ENCODE measurements at places on chromosomes 2 and 18. TPM values are rescaled to one million over a fixed set of nuclear protein-coding genes. Genes with fewer than 3 reads are reported as not detected.
A peak's percentile ranks its signal among the peaks of the same experiment; 100 is the strongest.

- no peak for DNase-seq
Measured at GRCh38 chr18:55144193-55144930, 185.1 kb upstream of the CCDC68 start.

Gene DSC2
- total RNA-seq = 222 TPM

DNA sequence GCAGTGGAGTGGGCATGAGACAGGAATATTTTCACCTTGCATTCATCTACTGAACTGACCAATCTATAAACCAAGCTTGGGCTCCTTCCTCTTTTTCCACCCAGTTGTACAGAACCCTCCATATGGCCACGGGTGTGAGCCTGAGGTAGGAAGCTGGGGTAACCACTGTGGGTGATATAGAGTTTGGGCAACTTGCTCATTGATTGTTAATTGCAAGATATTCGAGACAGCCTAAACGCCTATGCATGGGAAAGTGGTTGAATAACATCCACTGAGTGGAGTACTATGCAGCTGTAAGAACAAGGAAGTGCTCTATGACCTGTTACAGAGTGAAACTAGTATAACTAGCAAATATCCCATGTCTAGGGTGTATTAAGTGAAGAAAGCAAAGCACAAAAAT, 7.3 kb upstream of the VAPA start:
- DNase-seq = no peak

Gene DYNAP
- not detected for total RNA-seq

Gene SP5
- total RNA-seq = 2.1 TPM

GRCh38 chr2:216949700-216950413, 90.0 kb upstream of the TNP1 start:
- DNase-seq = no peak

GRCh38 chr2:109438773-109439389, 174.9 kb downstream of the SEPTIN10 start:
- DNase-seq = no peak

Gene CNTNAP5
- total RNA-seq = 3.3 TPM

DNA sequence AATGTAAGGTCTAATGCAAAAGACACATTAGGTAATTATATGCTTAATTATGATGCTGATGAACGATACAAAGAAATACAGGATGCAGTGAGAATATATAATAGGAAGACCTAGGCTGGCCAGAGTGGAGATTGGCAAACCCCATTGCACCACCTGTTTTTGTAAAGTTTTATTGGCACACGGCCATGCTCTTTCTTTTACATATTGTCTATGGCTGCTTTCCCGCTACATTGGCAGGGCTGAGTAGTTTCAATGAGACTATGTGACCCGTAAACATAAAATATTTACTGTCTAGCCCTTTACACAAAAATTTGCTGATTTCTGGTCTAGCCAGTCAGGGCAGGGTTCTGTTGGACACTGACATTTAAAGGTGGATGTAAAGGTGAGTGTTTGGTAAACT, 5.4 kb downstream of the SEC11C start:
- no peak for DNase-seq

DNA sequence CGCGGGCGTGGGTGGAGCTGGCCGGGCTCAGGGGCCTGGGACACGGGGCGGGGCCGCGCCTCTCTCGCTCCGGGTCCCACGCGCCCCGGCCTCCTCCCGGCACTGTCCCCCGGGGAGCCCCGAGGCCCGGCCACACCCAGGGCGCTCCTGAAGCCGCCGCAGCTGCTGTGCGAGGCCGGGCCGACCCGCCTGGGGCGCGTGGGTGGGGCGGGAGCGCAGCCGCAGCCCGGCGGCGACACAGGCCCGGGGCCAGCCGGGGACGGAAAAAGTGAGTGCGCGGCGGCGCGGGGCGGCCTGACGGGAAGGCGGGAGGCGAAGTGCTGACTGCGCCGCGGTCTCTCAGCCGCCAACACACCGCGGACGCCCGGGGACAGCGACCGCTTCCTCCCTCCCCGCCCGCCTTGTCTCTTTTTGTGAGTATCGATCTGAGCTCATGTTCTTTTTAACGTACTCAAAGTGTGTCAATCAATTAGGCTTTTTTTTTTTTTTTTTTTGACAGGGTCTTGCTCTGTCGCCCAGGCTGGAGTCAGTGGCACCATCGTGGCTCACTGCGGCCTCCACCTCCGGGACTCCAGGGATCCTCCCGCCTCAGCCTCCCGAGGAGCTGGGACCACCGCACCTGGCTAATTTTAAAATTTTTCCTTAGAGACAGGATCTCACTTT, 14.5 kb downstream of the PDCD1 start:
- peak; percentile 86 for DNase-seq

Gene GCG
- 4.1 TPM for total RNA-seq

Gene STPG4
- 0.46 TPM for total RNA-seq

GRCh38 chr2:34320056-34320455, 721.0 kb upstream of the FAM98A start:
- DNase-seq = no peak

GRCh38 chr2:172099472-172100079, 3.1 kb downstream of the DLX2 start:
- no peak for DNase-seq

Gene GNLY
- 4.3 TPM for total RNA-seq

Gene SLC9A4
- 0.17 TPM for total RNA-seq

Gene FAM110C
- total RNA-seq = 14.2 TPM

Gene TMEM247
- total RNA-seq = not detected

DNA sequence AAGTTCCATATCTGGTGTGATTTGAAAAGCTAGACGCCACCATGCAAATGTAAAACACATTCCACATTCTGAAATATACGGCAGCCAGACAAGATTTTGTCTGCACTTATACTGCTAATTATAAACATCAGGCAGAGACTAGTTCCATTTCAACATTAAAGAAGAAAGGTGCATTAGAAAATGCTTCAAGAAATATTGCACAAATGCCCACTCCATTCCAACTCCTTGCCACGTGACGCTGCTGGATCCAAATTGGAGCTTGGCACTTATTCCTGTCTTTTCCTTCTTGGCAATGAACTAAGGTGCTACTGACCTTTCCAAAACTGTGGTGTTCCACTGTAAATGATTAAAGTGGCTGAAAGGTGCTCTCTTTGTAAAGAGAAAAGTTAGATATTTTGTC, 6.3 kb downstream of the COL6A3 start:
- DNase-seq = no peak

Gene CD8A
- total RNA-seq = 9.1 TPM

- no peak for DNase-seq
Measured at GRCh38 chr2:117858892-117859531, 44.5 kb downstream of the DDX18 start.

- no peak for DNase-seq
Measured at GRCh38 chr2:183014005-183014404, 24.3 kb downstream of the NCKAP1 start.

Gene PLEKHH2
- total RNA-seq = 2.6 TPM

- DNase-seq = no peak
Measured at GRCh38 chr2:31131871-31132270, 6.4 kb downstream of the GALNT14 start.

Gene PIEZO2
- total RNA-seq = 18.9 TPM

Gene CDH2
- 11.0 TPM for total RNA-seq

Gene CROCC2
- total RNA-seq = 0.07 TPM

DNA sequence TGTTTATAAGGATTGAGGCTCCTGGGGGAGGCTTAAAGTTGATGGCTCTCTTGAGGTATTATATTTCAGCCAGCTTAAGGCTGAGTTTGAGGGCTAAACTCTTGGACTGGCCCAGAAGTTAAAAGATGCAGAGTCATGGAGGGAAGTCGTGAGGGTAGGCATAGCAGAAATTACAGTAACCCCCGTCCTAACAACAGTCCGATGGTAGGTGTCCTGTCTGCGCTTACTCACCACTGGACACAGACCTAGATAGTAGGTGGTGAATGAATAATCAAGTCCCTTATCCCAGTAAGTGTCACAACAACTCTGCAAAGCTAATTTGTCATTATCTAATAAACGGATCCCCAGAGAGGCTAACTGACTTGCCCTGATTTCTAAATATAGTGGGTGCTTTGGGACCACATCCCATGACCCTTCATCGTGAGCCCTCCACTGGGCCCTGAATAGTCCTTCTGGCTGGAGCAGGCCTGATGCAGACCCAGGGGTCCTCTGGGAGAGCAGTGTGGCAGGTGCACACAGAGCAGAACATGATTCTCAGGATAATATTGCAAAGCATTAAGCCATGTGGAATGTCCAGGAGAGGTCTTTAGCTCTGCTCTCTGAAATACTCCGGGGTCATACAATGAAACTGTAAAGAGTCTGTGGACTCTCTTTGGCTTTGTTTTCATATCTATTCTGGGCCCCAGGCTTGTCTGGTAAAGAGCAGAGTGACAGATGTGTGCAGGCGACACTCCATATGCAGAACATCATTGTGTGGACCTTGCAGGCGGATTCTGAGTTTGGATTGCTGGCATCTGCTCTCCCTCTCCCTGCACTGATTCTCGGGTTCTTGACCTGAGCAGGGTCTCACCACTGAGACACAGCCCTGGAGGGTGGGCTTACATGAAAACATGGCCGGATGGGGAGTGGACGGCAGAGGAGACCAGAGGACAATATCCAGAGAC, 98.1 kb downstream of the RNF144A start:
- no peak for DNase-seq

GRCh38 chr2:175326801-175327200, 145.3 kb upstream of the ATP5MC3 start:
- no peak for DNase-seq

GRCh38 chr2:39136799-39137198, 15.9 kb upstream of the SOS1 start:
- DNase-seq = no peak

DNA sequence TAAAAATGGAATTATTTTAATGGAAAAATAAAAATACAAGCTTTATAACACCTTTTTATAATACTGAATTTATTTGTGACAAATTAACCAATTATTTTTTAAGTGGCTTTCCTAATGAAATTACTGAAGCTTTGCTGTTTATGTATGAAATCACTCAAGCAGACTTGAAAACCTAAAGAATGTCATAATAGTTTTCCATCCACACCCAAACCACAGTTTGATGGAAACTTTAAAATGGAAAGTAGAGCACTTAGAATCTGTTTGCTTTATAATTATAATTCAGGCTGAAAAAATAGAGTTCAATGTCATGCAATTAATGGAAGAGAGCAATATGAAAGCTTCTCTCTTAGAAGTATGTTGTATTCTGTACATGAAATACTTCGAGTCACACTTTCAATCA, 31.6 kb upstream of the WDR75 start:
- no peak for DNase-seq

GRCh38 chr2:144421606-144422510, 98.1 kb downstream of the ZEB2 start:
- DNase-seq = no peak

DNA sequence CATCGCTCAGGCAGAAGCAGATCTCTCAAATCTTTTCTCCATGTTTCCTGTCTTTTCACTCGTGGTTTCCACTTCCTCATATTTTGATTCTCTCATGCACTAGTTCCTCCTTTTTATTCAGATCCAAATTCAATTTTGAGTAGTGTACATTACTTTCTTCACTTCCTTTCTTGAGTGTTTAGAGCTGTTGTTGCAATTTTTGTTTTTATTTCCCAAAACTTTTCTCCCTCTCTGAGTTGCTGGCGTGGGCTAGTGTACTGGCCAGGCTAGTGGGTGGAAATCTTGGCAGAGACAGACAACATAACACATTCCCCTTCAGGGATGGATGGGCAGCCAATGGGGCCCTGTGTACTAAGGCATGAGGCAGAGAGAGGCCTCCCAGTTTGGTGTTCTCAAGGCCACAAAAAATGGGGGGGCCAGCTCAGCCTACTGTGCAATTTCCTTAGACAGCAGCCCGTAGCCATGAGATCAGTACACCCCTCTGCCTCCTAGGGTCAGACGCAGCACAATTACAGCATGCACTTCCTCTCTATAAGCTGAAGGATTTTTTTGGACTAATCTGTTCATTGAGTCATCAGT, 145.1 kb upstream of the PID1 start:
- DNase-seq = peak; percentile 29

Gene C2orf80
- total RNA-seq = not detected

- no peak for DNase-seq
Measured at GRCh38 chr2:240069829-240070228, 16.5 kb upstream of the OR6B3 start.

Gene MYO7B
- total RNA-seq = 199 TPM

DNA sequence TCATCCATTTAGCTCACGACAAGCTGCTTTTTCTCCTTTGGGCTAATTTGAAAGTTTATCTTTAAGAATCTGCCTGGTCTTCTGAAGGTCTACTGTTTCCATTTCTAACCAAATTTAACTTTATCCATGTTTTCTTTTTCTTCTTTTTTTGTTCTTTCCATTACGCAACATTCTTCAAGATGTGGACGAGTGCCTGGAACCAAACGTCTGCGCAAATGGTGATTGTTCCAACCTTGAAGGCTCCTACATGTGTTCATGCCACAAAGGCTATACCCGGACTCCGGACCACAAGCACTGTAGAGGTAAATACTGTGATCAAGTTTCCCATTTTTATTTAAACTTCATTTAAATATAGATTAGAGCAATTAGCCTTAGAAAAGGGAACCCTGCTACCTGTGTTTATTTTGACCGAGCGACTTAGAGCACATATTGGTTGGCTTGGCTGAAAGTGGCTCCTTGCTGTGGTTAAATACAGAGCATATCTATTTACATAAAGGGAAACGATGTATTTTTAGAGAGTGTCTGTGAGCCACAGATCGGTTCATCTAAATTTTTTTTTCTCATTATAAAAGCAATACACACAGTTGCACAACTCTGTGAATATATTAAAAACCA, 183.4 kb upstream of the RASGRP3 start:
- no peak for DNase-seq

GRCh38 chr18:11407940-11408339, 201.5 kb upstream of the SLC35G4 start:
- DNase-seq = no peak

DNA sequence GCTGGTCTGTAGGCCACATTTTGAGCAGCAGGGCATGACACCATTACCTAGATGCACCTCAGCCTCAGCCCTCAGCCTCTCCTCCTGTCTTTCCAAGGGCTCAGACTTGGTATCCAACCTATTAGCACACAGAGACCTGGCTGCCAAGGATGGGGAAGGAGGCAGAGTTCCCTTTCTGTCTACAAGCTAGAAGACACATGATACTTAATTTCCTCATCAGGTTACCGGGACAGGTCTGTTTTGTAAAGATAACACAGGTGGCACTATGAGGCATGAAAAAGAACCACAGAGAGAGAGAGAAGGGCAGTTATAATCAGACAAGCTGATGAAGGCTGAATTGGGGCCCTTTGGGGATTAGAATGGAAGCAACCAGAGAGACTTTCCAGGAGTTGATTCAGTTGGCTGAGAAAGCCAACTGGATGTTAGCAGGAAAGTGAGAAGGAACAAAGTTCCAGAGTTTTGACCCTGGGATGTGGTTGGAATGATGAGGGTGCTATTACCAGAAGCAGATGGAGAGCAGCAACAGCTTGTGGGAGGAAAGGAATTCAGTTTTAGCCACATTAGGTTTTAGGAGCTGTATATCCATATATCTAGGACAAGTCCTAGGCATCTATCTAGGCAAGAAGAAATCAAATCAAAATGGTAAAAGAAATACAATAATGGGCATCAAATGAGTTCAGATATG, 46.0 kb upstream of the RMND5A start:
- DNase-seq = no peak

Data from mucosa of descending colon (tissue), 3 donors.